Effector CD4-positive, alpha-beta T cell (primary cell): ENCODE measurements at places on chromosomes 3 and 15.

GRCh38 chr3:100002599-100003350 is 111.5 kb downstream of the FILIP1L start:
- no peak for DNase-seq

- no peak for DNase-seq
These were observed 55.1 kb downstream of the NGLY1 start for GRCh38 chr3:25728101-25728500.

DNA sequence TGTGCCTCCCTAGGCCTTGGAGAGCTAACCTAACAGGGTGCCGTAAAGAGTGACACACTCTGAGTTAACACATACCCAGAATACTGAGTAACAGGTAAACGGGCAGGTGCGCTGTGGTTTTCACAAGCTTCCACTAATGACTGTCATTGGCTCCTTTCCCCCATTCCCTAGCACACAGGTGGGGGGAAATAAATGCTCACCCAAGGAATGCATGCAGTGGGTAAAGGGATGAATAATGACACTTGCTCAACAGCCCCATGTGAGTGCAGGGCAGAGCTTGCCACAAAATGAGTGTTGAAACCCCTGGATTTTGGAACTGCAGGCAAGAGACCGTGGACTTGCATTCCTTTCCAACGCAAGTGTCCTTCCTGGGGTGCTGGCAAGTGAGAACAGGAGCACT is 57.6 kb downstream of the ADAMTS17 start:
- no peak for DNase-seq

DNA sequence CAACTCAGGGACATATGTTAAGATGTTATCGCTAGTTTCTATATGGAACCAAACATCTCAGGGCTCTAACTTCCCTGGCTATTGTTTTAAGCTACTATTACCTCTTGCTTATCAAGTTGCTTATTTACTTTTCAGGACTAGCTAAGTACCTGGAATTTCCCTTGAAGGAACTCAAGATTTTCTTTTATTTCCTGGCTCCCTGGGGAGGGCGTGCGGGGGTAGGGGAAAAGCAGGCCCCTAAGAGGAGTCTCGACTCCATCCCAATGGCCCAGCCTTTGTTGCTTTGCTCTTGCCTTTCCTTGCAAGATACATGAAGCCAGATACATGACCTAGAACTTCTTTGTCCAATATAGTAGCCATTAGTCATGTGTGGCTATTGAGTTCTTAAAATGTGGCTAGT is 76.9 kb upstream of the STXBP5L start:
- no peak for DNase-seq

DNA sequence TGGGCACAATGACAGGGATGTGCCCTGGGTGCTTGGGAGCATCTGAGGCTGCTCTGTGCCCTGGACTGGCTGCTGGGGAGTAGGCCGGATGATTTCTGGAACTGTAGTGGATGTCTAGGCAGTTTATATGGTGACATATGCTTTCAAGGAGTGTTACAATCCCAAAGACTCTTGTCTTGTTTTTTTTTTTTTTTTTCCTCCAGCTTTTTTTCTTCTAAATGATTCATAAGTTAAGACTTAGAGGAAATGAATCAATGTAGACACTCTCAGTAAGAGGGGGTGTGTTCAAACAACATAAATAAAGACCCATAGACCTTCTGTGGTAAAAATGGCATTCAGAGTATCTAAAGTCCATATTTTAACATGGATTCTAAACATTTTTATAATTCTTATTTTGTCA is 706.1 kb upstream of the GOLIM4 start:
- DNase-seq = no peak

DNA sequence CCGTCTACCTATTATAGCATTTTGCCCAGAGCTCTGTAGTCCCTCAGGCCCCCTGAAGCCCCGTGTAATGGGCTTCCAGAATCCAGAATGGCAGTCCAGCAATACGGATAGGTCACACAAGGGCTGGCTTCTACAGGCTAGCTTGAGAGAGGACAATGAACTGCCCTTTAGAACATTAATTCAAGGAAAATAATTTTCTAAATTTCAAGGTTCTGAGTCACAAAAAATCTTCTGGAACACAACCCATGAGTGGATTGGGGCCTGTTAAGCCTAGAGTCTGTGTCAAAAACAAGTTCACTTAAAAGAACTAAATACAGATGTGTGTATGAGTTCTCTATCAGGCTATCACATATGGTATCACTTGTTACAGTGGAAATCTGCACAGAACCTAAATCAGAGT is 28.8 kb downstream of the DCP1A start:
- DNase-seq = no peak

DNA sequence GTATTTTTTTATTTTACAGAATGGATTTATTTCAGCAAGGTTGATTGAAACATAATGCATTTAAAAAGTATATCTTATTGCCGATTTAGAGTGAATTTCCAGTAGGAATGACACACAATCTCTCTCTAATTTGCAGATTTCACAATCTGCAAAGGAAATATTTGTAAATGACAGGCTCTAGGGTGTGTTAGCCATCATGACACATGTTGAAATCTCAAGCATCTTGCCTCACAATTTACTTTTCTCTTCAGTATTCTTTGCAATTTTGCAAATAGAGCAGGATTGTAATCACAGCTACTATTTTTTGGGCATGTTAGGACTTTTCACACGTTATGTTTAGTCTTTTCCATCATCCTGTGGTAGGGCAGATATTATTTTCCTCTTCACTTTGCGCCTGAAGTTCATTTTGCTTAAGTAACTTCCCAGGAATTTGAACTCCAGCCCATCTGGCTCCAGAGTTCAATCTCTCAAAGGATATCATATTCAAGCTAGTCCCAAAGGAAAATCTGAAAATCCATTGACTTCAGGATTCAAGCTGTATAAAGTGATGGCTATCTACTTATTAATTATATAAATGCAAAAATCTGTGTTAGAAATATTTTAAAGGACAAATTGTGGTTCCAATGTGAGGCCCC is 55.4 kb downstream of the ATP13A4 start:
- DNase-seq = no peak

- DNase-seq = no peak
These were observed 566 bp downstream of the ETV5 start for GRCh38 chr3:186108106-186108940.

DNA sequence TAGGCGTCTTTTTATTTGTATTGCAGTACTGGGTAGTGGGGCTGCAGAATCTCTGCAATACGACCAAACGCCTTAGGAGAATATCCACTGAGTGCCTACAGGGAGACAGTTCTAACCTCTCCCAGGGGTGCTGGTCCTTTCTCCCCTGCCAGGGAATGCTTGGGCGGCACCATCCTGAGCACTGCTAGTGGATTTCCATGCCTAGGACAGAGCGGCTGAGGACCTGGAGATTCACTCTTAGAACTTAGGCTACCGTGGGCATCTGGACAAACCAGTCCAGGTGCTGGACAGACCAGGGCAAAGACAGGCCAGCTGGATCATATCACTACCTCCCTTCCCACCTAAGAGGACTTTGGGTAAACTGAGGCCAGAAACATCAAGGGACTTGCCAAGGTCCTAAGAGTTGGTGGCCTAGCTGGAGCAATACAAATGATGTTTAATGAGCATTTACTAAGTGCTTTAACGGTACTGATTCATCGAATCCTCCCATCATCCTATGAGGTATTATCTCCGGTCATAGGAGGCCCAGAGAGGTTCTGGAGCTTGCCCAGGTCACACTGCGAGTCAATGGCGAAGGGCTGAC is 902 bp downstream of the TMEM44 start:
- no peak for DNase-seq

DNA sequence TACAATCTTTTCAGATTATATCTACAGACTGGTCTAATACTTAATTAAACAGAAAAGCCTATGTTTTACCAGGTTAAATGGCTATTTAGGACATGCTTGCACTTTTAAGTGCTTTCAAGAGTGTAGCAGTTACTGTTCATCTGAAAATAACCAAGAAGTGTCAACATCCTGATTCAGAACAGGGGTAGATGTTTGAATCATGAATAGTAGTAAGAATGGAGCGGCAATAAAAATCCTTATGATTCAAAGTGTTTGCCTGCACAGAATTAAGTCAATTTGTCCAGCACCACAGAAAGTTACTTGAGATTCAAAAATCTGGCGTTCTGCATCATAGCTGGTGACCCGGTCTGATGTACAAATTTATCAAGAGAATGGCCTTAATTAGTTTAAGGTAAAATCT is 48.3 kb downstream of the GREM1 start:
- DNase-seq = no peak

GRCh38 chr3:196620161-196620604 is 19.3 kb upstream of the NRROS start:
- no peak for DNase-seq

- DNase-seq = no peak
These were observed 46.2 kb downstream of the RGMA start for GRCh38 chr15:93042691-93043378.

DNA sequence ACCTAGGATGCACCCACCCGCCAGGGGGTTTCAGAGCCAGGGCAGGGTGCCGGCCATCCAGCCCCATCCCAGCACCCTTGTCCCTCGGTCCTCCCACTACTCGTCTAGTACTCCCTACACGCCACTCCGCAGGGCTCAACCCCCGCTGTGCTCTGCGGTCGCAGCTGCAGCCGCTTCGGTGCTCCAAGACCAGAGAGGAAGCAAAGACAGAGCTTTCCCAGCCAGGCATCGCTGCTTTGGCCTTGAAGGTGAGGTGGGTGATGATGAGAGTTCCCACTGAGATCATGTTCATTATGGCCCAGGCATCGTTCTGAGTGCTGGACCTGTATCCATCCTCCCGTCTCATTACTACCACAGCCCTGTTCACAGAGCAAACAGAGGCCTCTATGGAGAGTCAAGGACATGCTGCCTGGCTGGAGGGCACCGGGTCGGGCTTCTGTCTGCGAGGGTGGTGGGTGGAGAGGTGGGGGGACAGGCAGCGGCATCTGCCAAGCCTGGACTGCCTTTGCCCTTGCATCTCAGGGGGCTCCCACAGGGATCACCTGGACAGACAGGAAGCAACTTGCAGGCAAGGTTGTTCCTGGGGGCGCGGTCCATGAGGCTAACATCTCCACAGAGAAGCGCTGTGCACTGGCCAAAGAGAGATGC is 66.9 kb downstream of the KLF13 start:
- no peak for DNase-seq

GRCh38 chr3:42061713-42062380 is 29.3 kb upstream of the TRAK1 start:
- no peak for DNase-seq

GRCh38 chr15:49847423-49848281 is 226.8 kb downstream of the DTWD1 start:
- no peak for DNase-seq

- no peak for DNase-seq
These were observed 21.6 kb upstream of the PLXNA1 start for GRCh38 chr3:126961191-126961790.

- DNase-seq = no peak
These were observed 1011.7 kb downstream of the SQOR start for GRCh38 chr15:46646490-46646889.

DNA sequence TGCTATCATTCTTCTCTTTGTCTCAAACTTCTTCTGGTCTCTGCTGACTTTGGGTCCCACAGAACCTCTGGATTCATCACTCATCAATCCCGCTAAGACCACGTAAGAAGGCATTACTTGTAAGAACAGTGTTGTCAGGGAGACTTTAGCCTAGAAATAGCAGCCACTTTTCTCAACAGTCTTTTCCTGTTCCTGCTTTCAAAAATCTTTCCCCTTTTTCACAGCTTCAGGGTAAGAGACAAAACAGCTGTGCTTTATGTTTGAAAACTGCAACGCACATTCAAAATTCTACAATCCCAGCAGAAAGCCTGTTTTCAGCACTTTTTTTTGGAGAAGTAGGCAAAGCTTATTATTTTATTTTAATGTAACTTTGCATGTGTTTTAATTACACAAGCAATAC is 42.0 kb upstream of the FAM98B start:
- DNase-seq = no peak

DNA sequence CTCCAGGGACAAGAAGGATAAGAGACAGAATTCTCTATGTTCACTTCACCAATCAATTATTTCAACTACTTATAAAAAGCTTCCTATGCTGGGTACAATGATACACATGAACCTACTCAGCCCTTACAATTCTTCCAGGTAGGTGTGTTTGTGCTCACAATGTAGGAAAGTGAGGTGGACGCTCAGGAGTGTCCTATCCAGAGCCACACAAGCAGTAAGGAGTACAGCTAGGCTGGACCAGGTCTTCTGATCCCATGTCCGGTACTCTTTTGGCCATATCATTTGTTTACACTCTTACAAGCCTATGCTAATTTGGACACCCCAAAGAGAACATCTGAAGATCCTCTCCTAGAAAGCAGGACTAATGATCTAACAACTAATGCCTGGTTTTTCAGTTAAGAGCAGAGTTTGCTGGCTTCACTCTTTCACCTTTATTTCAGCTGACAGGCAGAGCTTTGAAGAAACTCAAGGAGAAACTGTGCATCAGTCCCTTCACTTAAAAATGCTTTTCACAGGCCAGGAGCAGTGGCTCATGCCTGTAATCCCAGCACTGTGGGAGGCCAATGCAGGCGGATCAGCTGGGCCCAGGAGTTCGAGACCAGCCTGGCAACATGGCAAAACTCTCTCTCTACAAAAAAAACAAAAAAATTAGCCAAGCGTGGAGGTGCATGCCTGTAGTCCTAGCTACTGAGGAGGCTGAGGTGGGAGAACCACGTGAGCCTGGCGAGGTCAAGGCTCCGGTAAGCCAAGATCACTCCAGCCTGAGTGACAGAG is 27.5 kb downstream of the IGF2BP2 start:
- DNase-seq = no peak

DNA sequence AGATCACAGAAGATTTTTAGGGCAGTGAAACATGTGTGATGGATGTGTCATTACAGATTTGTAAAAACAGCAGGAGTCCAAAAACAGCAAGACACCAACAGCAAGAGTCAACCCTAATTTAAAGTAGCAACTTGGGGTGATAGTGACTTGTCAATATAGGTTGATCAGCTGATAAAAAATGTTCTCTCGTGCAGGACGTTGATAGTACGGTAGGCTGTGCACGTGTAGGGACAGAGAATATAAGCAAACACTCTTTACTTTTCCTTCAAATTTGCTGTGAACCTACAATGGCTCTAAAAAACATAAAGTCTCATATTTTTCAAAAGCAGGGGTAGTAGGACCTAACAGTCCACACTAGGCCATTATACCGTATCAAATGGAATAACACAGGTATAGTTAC is 120.8 kb downstream of the STAG1 start:
- no peak for DNase-seq

GRCh38 chr3:106860182-106860581 is 517.1 kb upstream of the CCDC54 start:
- no peak for DNase-seq

DNA sequence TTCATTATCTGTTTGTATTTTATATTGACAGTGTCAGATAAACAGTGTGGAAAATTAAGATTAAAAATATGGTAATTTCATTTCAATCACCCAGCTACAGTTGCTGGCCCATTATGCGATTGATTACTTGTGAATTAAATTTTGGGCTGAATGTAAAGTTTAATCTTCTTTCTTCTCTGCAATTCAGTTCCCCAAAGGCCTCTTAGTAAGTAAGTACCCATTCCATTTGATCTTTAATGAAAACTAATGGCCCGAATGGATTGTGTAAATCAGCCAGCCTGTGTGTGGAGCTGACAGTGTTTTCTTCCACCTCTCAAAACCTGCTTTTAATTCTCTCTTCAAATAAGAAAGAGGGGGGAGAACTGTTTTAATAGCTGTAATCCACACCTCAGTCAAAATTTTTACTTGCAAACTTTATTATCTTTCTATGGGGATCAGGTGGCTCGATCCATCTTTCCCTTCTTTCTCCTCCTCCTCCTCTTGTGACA is 307.1 kb downstream of the IL20RB start:
- no peak for DNase-seq
